ENCODE measurements at places on chromosomes 6 and 20.

DNA sequence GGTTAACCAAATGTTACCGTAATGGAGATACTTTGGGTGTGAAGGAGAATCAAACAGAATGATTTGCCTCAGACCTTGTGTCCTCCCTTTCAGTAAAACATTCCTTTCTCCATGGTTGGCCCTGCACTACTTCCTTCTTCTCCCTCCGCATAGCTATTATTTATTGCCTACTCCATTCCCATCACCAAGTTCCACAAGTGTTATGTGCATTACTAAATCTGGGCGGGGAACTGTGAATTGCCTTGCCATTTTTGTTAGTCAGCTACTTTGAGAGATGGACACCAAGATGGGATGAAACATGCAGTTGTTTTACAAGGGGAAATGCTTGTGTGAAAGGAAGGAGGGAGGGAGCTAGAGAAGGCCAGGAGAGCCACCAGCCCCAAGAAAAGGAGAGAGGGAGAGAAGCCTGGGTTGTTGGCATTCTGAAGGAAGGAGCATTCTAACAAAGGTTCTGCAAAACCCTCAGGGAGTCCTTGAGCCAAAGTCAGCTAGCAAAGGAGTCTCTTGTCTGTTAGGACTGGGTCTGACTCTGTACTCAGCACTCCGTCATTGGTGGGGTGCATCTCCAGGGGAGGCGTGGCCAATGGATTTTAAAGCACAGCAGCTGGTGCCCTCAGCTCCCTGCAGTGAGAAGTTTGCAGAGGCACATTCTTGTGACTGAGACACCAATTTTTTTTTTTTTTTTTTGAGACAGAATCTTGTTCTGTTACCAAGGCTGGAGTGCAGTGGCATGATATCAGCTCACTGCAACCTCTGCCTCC, 83.6 kb upstream of the CHD6 start:
- DNase-seq, result no peak

GRCh38 chr20:62834967-62835730, 18.3 kb downstream of the COL9A3 start:
- DNase-seq, result no peak

DNA sequence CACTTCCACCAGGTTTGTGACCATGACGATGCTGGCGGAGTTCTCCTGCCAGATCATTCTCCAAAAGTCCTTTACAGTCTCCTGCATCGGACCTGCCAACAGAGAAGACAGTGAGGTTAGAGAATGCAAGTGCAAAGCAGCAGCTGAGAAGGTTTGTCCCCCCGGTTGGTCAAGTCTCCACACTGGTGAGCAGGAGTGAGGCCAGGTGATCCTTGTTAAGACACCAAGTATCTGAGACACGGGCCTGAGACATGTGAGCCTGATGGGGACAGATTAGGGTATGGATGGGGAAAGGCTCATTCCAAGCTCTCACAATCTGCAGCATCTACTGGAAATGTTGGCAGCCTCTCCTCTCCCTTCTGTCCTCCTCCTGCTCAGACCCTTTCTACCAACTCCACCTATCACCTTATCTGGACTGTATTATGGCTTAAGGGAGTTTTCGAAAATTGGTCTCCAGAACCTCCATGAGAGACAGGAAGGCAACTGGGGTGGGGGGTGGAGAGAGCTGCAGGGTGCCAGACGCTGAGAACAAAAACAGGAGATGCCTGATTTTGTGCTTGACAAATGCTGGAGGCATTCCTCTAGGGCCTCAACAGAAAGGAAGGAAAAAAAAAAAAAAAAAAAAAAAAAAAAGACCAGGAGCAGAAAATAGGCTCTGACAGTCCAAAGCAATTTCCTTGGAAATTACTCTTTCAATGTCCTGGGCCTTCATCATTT, 500.4 kb upstream of the CHD6 start:
- DNase-seq, result no peak

DNA sequence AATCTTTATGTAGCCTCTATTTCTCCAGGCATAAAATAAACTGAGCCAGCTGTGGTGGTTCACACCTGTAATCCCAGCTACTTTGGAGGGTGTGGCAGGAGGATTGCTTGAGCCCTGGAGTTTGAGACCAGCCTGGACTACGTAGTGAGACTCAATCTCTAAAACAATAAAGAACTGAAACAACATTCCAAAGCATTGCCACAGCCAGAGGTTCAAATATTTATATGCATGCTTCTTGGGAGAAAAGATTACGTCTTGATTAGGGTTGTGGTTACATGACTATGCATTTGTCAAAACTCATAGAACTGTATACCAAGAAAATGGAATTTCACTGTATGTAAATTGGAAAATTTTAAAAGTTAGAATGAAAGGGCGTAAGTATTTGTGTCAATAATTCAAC, 27.7 kb upstream of the PAX1 start:
- DNase-seq, result no peak

- DNase-seq, result no peak
Observed at GRCh38 chr6:132931936-132932514, 117.7 kb downstream of the RPS12 start.
